ENCODE measurements at places on chromosomes 3 and 15.

DNA sequence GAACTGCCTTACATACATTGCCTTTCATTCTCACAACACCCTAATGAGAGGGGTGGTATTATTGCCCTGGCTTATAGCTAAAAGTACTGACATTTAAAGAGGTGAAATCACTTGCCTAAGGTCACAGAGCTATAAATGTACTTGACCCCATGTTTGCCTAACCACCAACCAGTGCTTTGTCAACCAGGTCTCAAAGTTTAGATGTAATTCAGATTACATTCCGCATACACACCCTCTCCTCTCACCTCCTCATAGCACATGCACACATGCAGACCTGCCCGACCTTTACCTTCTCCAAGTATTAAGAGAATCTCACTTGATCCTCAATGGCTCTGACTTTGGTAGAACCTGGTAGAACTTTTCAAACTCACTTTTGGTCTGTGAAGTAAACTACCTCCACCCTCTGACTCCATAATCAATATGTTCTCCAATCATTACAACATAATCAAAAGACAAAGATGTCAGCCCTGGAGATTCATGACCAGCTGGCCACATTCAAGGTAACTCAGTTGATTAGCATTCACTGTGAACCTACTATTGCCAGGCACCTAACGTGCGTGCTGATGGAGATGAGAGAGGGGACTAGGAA, 63.2 kb upstream of the HES1 start:
- DNase-seq, result no peak

GRCh38 chr3:46852839-46853355, 10.3 kb downstream of the MYL3 start:
- no peak for DNase-seq

GRCh38 chr3:136932523-136932922, 25.3 kb upstream of the IL20RB start:
- no peak for DNase-seq

- DNase-seq, result no peak
These were observed 17.1 kb upstream of the GCNT3 start for GRCh38 chr15:59594493-59594942.

DNA sequence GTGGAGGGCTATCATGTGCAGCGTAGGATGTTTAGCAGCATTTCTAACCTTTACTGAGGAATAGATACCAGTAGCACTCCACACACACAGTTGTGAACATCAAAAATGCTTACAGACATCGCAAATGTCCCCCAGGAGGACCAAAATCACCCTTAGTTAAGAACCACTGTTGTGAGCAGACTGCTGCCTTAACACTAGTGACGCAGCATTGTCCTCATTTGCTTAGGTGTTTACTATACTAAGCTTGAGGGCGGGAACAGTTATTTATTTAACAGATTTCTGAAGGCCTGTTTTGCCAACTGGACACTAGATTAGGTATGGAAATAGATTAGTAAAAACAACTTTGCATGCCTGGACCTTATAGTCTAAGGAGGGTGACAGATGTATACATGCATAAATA, 2.3 kb downstream of the PPP2R3A start:
- DNase-seq, result no peak

GRCh38 chr3:158712443-158712842, 19.8 kb downstream of the RARRES1 start:
- no peak for DNase-seq

- DNase-seq, result no peak
These were observed 41.2 kb downstream of the TIMP4 start for GRCh38 chr3:12117473-12117872.

GRCh38 chr15:38019066-38019465, 84.6 kb downstream of the TMCO5A start:
- DNase-seq, result no peak

DNA sequence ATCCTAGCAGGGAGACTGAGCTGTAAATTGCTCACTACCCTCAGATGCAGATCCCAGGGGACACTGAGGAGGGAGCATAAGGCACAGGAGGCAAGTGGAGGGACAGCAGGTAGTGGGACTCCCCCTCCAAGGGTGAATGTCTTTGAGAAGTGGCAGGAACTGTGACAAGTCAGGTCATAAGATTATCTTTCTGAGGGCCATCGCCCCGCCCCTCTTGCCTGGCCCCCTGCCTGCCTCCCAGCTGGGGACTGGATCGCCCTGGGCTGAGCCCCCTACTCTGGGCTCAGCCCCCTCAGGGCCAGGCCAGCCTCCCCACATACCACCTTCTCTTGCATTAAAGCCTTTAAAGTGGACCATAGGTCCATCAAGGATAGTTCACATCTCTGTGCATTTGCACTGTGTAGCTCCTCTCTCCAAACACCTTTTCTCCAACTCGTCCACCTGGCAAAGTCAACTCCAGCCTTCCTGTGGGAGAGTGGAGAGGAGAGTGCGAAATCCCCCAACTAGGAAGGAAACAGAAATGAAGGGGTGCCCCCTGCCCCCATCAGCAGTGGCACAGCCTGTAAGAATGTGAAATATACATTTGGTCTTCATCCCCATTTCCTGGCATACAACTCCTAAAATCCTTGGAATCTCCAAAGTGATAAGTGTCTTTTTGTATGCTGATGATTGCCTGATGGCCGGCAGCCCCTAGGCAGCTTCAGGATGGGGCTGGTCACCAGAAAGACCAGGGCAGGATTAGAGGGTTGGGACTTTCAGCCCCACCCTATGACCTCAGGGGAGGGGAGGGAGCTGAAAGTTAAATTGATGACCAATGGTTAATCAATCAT, 14.7 kb downstream of the PIF1 start:
- DNase-seq, result no peak

DNA sequence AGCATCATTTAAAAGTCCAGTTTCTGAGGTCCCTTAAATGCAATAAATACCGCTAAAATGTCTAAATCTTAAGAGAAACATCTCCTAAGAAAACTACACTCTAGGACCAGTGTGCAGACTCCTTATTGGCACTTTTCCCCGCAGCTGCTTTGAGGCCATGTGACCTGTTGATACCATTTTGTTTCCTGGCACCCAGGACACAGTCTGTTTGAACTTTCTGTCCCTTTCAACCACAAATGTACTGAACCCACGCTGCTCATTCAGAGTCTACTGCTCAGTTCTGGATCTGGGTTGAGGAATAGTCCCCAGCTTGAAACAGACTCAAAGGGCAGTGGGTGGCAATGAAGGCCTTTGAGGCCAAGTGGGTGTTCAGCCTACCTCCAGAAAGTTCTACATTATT, 17.1 kb downstream of the LDHAL6B start:
- DNase-seq, result no peak

- no peak for DNase-seq
These were observed 13.6 kb downstream of the NOX5 start for GRCh38 chr15:69027976-69028518.

DNA sequence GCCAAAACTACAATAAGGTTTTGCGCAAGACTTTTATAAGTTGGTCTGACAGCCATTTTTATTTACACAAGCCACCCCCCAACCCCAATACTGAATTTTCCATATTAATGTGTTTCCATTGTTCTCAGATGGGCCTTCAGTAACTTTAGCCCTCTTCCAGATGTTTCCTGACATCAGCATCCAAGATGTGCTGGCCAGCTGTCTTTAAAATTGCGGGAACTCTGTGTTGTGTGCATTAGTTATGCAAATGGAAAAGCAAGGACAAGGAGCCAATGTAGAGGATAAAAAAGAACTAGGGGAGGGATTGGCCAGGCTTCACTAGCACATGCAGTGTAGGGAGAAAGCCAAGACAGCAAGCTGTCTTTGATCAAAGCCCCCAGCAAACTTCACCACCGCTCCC, 45.4 kb downstream of the COMMD2 start:
- no peak for DNase-seq

GRCh38 chr3:195189821-195190220, 81.1 kb downstream of the XXYLT1 start:
- DNase-seq, result no peak

DNA sequence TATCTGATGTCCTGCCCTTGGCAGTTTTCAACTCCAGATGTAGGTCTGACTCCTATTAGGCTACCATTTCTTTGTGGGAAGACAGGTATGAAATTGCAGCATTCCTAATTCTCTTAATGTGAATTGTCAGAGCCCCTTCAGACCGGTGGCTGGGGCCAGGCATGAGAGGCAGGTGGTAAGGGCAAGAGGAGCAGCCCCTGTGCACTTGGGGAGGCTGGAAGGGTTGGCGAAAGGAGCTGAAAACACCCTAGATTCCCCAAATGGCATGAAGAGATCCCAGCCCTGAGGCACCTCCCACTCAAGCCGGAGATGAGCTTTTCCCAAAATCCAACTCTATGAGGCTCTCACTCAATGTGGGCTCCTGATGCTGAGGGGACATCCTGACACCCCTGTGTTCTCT, 453.2 kb downstream of the NR2F2 start:
- DNase-seq, result no peak

DNA sequence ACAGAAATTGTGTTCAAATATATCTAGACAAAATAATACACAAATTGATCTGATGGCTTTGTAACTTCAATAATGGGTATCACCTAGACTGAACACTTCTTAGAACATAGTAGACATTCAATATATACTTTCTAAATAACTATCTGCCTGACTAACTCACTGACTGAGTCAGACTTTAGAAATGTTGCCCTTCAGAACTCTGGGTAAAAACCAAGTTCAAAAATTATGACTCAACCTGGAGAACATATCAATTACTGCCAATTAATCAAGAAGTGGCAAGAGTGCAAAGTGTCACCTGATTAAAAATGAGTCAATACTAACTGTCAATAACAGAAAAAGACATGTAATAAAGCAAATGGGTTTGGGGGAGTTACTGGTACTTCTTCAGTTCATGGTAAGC, 144.6 kb upstream of the TMCO5A start:
- no peak for DNase-seq

DNA sequence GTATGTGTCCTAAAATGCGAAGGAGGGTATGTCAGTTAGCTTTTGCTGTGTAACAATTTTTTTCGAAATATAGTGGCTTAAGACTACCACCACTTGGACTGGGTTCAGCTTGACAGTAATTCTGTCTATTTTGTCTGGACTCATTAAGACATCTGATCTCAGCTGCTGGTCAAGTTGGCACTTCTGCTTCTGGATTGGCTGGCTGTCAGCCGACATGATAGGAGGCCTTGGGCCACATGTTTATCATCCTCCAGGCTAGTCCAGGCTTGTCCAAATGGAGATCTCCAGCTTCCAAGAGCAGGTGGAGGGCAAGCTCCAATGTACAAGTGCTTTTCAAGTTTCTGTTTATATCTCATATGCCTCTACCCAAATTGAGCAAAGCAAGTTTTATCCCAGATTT, 95.9 kb downstream of the GALK2 start:
- no peak for DNase-seq

DNA sequence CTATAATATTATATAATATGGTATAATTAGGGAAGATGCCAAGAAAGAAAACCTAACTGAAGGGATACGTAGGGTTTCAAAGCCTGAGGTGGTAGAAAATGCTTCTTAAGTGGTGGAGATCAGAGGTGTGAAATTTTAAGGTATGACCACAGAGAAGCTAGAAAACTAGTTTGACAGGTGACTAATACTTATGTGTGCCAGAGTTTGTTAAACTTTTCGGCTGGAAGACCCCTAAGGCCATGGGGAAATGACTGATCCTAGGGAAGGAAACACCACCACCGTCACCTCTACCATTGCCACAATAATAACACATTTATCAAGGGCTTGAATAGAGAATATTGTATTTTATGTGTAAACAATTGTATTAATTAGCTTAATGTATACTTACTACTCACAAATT, 261.4 kb upstream of the GBE1 start:
- no peak for DNase-seq

DNA sequence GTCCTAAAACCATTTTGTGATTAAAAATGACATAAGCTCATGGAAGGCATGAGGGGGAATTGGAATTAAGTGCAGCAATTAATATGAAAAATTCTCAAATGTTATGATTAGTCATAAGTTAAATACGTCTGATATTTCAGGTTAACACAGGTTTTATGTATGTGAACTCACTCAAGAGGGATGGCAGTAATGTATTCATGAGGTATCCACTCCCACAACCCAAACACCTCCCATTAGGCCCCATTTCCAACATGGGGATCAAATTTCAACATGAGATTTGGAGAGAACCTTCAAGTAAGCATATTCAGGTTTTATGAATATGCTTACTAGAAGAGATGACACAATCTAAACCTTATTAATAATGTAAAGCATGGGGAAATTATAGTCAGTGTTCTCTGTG, 41.6 kb upstream of the IL20RB start:
- no peak for DNase-seq

DNA sequence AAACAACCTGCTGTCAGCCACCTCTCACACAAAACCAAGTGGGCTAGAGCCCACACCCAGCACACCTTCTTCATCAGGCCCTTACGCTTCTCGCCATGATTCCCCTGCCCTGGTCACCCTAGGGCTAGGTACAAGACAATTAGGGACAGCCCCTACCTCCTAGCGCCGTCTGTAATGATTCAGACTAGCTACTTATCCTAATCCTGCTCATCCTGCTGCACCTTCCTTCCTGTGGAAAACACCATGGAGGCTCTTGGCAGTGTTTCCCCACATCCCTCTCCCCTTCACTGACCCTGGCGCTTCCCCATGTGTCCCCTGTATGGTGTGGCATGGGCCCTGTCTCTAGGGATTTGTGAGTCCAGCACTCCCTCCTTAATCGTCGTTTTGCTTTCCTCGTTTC, 39.6 kb upstream of the ICE2 start:
- DNase-seq, result no peak

DNA sequence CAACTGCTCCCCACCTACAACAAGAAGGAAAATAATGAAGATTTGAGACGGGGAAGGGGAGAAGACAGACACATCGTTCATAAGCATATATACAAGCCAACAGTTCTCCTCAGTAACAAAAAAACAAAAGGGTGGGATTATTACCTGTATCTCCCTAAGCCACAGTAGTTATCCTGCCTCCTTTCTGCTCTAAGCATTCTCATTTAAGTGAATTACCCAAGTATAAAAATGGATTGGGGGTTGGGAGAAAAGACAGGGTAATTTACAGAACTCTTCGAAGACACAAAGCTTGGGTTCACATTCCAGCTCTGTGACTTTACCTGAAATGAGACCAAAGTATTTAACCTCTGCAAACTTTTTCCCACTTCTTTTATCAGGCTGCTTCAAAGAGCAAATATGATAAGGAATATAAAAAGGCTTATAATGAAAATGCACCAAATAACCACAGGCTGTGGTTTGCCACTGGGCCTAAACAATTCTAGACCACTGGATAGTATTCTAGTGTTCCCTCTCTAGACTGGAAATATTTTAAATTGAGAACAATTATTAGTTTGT, 64.4 kb downstream of the UACA start:
- no peak for DNase-seq
